Stimulated activated CD4-positive, alpha-beta T cell treated with anti-CD3 and anti-CD28 coated beads, Interleukin-1b, Interleukin-23, amount 100 ng/mL, for 1 hour (primary cell): ENCODE measurements at places on chromosomes 7 and 10.

DNA sequence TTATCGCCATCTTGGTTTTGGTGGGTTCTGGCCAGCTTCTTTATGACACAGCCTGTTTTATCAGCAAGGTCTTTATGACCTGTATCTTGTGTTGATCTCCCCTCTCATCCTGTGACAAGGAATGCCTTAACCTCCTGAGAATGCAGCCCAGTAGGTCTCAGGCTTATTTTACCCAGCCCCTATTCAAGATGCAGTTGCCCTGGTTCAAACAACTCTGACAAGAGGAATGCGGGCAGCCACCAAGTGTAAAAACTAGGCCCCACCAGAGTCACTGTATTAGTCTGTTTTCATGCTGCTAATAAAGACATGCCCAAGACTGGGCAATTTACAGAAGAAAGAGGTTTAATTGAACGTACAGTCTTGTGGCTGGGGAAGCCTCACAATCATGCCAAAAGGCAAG, 671.3 kb downstream of the SORCS1 start:
- no peak for DNase-seq

GRCh38 chr7:111081546-111082267, 9.2 kb upstream of the LRRN3 start:
- no peak for DNase-seq

DNA sequence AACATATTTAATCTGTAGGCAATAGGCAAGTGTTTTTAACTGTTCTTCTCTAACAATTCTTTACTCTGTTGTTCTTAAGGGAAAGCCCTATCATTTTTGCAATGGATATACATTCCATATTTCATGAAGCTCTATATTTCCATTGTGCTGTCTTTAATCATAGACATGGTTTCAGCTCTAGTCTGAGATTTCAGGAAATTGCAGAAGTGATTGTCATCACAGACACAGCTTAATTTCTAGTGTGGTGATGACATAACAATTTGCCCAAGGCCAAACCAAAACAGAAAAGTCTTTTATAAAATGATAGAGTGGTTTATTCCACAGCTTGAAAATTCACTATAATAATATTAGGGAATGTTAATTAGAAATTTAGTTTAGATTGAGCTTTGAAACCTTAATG, 494.1 kb upstream of the SEMA3A start:
- no peak for DNase-seq

GRCh38 chr10:1613511-1613910, 123.8 kb downstream of the ADARB2 start:
- DNase-seq = no peak

GRCh38 chr7:5139998-5140397, 50.0 kb upstream of the WIPI2 start:
- no peak for DNase-seq

DNA sequence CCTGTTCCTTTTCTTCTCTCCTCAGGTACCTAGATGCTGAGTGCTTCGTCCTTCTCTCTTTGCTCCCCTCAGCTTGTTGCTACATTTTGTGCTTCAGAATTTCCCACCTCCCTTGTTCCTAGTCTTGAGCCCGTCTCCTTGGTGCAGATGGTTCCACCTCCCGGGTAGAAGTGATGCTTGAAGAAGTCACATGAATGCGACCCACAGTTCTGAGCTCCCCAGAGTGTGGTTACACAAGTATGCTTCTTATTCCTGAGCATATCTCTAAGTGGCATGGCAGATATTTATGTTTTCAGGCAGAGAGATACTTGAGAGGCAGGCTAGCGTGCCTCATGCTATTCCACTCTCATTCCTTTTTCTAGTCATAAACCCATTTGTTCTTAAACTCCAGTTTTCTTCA, 34.0 kb downstream of the INPP5F start:
- no peak for DNase-seq

- DNase-seq = no peak
Measured at GRCh38 chr10:112475575-112476218, 28.7 kb downstream of the VTI1A start.

GRCh38 chr10:69061305-69062161, 26.4 kb upstream of the SRGN start:
- DNase-seq = no peak

DNA sequence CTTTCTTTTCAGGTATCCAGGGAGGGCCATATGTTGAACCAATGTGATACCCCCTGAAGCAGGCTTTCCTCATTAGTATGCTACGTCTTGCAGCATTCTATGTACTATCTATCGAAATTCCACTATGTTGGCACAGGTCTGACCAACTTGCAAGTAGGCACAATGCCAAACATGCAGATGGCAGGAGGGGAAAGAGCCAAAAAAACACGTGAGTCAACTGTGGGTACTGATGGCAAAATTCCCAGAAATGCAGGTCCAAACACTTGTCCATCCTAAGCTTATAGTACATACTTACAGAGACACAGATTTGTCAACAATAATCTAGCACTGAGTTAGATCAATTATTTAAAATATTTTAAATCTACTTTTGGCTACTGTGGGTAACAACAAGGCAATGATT, 394.9 kb downstream of the DGKB start:
- no peak for DNase-seq

- DNase-seq = no peak
Measured at GRCh38 chr7:66905689-66906088, 15.3 kb upstream of the TMEM248 start.

DNA sequence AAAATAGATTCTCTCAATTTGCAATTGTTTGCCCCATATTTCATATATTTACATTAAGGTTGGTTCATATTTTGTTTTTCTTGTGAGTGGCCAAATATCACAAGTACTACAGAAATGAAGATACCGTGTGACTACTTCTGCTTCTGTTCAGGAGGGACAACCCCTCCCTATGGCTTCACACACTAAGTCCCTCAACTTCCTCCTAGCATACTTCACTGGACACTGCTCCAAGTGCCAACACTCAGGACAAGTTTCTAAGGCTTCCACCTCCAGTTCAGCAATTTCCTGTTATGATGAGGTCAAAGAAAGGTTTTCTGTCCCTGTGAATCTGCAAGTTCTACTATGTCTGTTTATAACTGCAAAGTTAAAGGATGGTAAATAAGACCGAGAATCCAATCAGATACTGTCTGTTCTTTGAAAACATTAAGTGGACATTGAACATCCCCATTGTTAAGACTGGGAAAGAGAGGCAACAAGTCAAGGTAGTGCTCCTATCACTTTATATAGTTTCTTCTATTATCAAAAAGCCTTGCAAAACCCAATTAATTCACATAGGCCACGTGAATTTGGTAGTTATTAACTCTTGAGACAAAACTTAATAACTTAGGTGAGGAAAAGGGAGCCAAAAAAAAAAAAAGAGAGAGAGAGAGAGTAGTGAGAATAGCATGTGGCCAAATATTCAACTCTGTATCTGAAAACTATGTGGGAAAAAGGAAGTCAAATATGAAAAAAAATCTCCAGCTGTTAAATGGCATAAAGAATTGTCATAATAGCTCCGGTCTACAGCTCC, 81.3 kb upstream of the DKK1 start:
- no peak for DNase-seq

GRCh38 chr10:29719281-29719675, 84.5 kb upstream of the SVIL start:
- DNase-seq = no peak

DNA sequence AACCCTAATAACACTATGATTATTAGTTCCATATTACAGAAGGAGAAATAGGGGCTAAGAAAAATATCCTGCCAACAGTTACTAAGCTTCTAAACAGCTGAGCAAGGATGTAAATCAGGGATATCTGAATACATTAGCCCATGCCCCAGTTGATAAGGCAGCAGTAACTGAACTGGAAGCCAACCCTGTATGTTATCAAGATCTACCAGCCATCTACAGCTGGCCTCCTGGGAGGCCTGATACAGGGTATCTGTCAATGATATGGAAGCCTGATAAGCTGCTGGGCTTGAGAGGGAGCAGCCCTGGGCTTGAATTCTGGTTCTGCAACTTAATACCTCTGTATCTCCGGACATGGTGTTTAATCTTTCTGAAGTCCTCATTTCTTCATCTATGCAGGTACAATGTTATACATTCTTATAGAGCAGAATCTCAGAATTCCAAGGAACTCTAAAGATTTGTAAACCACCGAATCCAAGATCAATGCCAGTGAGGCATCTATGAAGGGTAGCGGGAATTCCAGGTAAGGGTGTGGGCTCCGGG, 37.9 kb upstream of the AFAP1L2 start:
- no peak for DNase-seq

DNA sequence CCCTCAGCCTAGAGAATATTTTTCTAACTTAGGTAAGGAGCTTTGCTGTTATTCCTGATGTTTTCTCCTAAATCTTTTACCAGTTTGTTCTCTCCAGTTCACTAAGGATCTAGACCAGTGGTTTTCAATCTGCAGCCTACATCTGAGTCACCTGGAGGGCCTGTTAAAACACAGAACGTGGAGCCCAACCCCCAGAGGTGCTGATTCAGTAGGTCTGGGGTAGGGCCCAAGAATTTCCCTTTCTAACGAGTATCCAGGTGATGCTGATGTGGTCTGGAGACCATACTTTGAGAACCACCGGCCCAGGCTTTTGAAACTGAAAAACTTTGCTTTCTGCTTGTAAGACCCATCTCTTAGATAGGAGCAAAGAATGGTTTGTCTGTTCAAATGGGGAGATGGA, 51.2 kb upstream of the KMT2E start:
- no peak for DNase-seq

- DNase-seq = no peak
Measured at GRCh38 chr10:6328699-6329423, 126.1 kb downstream of the PFKFB3 start.

DNA sequence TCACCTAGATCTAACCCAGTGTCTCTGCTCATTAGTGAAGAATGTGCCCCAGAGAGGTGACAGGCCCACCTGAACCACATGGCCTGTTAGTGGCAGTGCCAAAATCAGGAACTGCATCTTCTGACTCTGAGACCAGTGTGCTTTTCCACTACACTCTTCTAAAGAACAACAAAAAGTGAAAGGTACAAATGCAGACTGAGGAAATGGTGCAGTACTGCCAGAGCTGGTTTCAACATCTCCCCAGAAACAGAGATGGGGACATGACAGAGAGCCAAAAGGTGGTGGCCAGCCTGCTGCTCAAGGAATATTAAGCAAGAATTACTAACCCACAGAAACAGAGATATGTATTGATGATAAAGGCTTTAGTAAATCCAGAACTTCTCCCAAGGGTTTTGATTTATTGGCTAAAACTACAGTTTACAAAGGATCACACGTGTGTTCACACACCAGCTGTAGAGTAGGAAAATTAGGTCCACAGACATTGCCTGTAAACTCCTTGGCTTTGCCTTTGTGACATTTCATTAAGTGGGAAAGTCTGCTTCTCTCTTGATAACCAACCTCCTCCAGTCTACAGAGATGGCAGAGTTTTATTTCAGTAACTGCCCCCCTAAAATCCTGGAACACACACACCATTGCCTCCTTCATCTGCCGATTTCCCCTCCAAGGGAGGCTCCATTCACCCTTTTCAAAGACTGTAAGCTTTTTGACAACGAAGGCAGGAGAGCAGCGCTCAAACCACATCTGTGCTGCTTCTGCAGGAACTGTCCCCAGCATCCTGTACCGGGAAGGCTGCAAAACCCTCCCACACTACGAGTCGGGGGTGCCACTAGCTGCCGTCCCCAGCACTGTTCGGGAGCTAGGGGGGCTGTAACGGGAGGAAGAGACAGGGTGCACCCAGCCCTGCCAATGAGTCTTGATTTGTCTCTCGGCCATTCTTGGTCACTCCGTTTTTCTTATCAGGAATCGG, 29.8 kb downstream of the GSDME start:
- DNase-seq = no peak

GRCh38 chr7:37062560-37062859, 338.2 kb upstream of the AOAH start:
- DNase-seq = no peak

GRCh38 chr10:519716-520401, 169.6 kb downstream of the DIP2C start:
- no peak for DNase-seq

GRCh38 chr10:91820144-91820543, 21.9 kb downstream of the TNKS2 start:
- no peak for DNase-seq

DNA sequence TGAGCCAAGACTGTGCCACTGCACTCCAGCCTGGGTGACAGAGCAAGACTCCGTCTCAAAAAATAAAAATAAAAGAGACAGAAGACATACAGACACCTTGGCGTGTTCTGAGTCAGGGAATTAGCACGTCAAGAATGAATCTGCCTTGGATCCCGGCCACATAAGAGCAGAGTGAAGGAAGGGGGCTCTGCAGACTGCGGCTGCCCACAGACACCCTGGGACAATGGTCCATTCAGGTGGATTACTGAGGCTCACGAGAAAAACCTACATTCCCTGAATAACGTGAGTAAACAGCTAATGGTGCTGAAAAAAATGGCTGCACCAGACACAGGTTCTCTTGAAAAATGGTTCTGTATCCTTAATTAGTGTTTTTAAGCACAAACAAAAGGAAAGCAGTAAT, 100.1 kb upstream of the FGFR2 start:
- no peak for DNase-seq

- DNase-seq = no peak
Measured at GRCh38 chr7:68529221-68529620, 1069.1 kb upstream of the AUTS2 start.
